ENCODE measurements at places on chromosomes 13 and 19.

GRCh38 chr13:27388241-27388640 is 36.2 kb upstream of the GTF3A start:
- no peak for DNase-seq

- no peak for DNase-seq
Measured at GRCh38 chr13:71626421-71627117, 240.4 kb downstream of the DACH1 start.

DNA sequence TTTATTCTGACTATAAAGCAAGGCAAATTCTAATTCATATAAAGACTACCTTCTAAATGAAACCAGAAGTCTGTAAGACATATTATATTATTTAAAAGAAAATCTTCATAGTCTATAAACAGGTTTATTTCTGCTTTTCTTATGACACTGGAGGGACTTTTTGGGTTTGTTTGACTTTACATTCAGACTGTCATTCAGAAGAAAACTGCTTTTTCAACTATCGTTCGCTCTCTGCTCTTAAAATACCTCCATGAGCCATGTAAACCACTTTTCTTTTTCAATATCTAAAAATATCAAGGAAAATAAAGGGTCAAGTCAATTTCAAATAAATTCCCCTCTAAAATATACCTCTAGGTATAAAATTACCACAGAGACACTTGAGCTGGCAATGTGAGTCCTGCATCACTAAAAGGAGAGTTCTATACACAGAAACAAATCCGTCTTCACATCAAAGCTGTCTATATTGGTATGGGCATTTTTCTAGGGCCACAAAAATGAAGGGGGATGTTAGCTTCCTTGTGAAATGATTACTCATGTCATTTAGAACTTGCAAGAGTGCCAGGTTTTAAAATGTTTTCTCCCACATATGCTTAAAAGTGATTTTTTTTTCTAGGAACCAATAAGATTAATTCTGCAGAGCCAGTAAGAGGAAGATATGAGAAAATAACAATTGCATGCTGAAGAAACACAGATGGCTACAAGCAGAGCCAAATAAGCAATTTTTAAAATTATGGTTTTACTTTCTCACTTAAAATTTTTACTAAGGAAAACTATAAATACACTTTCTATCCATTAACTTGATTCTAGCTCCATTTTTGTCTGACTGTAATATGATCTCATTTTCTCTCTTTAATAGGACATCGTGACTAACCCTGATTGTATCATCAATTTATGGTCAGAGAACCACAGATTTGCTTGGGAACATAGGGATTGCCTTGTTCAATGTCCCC is 181.8 kb downstream of the TBC1D4 start:
- no peak for DNase-seq

DNA sequence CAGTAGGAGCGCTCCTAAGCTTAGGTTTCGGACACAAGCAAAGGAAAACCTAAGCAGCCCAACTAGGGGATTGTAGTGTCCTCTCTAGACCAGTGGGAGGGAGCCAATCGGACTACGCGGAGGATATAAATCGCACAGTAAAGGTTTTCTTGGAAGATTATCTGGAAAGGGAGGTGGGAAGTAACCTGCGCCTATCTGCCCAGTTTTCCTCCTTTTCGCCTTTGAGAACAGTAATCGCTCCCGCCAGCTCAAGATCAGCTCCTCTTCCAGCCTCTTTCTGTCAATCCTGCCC is 456 bp upstream of the RAB4B start:
- DNase-seq = no peak

GRCh38 chr13:20713014-20713376 is 9.5 kb downstream of the IL17D start:
- no peak for DNase-seq

DNA sequence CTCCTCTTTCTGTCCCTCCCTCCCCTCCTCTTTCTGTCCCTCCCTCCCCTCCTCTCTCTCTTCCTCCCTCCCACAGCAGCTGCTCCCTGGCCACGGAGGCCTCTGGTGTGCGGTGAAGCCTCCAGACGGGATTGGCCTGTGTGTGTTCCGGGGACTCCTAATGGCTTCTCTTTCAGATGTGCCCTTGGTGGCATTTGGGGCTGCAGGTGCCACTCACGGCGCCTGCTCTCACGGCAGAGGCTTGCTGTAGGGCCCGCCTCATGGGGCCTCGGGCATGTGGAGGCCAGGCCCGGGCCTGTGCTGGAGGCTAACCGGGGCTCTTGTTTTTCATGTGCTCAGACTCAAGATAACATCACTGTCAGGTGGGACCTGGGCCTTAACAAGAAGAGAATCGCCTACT is 20.9 kb downstream of the UPF1 start:
- DNase-seq = no peak

DNA sequence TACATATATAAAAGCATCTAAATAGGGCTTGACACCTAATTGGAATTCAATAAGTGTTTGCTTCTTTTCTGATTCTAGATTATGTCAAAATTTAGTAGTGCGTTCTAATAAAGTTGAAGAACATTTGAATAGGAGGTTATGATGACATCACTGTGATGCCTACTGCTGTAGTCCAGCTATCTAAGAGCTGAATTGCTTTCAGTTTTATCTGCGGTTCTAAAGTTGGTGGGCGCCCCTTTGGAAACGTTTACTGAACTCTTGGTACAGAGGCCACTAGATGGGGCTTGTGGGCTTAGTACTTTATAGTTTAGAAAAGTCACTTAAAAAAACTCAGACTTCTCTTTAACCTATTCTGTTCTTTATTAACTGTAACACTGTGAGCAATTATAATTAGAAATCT is 776.9 kb downstream of the GPC5 start:
- no peak for DNase-seq

DNA sequence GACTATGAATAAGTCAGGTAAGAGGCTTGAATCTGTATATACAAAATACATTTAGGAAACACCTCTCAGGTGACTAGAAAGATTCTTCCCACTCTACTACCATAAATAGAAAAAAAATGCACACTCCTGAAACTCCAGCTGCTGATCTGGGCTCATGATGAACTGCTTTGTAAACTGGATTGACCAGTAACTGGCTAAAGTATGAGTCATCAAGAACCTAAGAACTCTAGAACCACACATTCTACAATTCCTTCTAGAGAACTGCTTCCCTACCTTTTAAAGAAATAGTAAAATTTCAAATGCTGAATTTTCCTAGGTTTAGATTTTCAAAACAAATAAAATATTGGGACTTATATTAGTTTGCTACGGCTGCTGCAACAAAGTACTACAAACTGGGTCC is 55.2 kb downstream of the ELF1 start:
- DNase-seq = no peak

- no peak for DNase-seq
Measured at GRCh38 chr19:40763526-40763925, 11.8 kb upstream of the MIA start.

- no peak for DNase-seq
Measured at GRCh38 chr13:86933676-86934075, 737.5 kb upstream of the SLITRK5 start.

DNA sequence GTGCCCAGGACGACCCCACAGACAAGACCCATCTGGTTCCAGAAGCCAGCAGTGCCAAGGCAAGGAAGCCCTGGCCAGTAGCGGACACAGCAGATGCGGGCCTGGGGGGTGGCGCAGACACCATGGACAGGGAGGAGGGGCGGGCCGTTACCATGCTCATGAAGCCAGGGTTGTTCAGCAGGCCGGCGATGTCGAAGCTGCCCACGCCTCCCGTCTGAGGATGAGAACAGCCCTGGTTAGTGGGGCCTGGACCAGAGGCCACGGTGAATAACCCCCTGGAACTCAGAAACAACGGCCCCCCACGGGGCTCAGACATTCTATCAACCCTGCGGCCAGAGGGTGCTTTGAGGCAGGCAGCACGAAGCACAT is 21.5 kb upstream of the SLC39A3 start:
- DNase-seq = no peak

DNA sequence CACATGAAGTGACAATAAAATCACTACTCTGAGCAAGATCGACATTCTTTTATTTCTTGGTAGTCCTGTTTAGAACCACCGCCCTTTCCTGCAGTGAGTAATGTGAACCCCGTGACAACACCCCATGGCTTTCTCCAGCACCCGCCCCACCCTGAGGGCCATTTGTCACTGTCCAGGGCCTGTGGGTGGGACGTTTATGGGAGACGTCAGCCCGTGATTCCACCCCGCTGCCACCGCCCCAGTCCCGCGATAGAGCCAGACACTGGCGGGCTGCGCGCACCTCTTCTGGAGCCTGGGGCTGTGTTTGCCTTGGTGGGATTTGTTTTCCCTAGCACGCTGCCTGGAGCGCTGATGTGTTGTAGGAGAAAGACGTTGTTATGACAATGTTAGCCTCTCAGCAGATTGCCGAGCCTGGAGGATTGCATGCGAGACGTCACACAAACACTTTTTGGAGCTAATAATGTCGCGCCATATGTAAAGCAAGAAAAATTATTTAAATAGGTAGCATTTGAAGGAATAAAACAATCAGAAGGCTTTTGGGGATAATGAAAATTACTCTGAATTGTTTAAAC is 263.7 kb downstream of the TEX29 start:
- no peak for DNase-seq

DNA sequence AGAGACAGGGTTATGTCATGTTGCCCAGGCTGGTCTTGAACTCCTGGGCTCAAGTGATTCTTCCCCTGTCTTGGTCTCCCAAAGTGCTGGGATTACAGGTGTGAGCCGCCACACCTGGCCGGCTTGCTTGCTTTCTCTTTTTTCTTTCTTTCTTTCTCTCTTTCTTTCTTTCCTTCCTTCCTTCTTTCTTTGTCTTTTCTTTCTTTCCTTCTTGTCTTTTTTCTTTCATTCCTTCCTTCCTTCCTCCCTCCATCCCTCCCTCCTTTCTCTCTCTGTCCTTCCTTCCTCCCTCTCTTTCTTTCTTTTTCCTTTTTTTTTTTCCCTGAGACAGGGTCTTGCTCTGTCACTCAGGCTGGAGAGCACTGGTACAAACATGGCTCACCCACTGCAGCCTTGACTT is 6.8 kb upstream of the BTBD2 start:
- DNase-seq = no peak

DNA sequence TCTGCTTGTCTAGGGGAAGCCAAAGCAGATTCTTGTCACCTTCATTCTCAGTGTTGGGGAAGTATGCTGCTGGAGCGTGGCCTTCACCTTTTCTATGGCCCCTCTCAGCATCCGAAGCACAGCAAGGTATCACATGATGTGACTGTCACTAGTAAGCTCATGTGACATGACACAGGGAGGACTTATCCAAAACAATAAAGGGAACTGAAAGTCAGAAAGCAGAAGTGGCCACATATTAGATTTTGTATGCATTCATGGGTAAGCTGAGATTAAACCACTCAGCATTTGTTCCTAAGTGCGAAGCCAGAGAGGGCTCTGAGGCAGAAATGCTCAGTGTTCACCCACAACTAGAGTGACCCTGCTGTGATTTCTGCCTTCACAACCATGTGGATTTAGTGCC is 72.8 kb upstream of the PCDH8 start:
- no peak for DNase-seq

GRCh38 chr19:5891938-5892771 is 11.4 kb downstream of the NDUFA11 start:
- DNase-seq = no peak

Data from T-helper 2 cell treated with Interferon-gamma antibody and Interleukin-4, amounts not matched to agents 5 μg/mL and 100 μg/mL, for 36 hours (primary cell).